ENCODE measurements at places on chromosomes 6 and 20.
A peak's percentile ranks its signal among the peaks of the same experiment; 100 is the strongest.

DNA sequence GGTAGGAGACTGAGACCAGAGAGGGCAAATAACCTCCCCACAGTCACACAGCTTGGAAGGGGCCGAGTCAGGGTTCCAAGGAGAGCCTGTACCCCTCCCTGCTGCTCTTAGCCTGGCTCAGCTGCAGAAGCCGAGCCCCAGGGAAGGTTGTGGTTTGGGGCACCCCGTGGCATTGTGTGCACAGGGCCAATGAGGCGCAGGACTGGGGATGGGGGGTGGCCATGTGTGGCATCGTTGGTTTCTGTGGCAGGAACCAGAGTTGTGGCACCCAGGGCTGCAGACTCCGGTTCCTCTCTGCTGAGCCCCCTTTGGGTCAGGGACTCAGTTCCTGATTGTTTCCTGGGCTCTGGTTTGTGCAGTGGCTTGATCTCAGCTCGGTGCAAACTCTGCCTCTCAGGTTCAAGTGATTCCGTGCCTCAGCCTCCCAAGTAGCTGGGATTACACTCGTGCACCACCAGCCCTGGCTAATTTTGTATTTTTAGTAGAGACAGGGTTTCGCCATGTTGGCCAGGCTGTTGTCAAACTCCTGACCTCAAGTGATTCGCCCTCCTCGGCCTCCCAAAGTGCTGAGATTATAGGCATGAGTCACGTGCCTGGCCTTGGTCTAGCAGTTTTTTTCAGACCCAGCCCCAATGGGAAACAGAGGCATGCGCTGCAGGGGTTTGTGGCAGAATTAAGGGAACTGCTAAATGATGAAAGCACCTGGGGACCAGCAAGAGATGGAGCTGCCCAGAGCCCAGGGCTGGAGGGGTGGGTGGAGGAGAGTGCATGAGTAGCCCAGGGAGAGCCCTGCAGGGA, 221.0 kb upstream of the SULF2 start:
- DNase-seq = no peak

DNA sequence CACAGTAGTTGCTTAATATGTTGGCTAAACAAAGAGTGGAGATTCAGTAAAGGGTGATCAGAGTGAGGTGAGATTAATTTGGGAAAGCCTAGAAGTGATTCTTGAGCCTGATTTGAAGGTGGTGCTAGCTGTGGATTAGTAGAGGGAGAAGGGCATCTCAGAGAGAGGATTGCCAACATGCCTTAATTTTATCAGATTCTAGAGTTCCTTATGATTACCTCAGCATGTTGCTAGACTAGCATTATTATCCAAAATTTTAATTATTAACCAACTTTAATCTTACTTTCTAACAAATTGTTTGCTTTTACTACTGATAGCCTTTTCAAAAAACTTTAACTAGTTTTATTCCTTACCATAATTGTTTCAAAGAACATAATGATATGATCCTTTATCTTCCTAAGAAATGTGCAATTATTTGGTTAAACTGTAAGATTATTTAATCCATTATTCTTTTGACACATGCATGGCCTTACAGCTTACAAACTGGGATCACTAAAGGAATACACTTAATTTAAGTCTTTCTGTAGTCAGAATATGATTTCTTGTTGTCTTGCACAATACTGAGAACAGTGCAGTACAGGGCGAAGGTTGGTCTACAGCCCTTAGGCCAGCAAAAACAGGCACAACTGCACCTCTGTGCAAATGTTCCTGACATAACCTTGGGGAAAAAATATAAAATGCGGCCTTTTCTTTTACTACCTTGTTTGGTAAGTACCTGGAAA, 88.9 kb downstream of the SLC16A10 start:
- no peak for DNase-seq

GRCh38 chr6:19535351-19535750, 301.8 kb upstream of the ID4 start:
- no peak for DNase-seq

DNA sequence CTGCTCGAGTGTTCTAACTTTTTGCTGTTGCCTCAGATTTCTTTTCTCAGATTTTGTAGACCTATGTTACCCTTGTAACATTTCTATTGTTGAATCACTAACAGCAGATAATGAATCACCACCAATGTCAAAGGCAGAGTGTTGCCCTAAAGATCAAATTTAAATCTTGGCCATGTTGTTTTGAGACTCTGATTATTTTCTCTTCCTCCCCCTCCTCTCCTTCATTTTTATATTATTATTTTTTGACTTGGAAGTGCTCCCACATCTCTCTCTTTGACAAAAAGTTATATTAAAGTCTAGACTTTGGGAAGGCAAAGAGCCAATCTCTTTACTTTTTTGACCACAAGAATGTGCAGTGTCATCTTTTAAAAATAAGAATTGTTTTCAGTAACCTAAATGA, 422.7 kb downstream of the NKAIN2 start:
- DNase-seq = no peak

DNA sequence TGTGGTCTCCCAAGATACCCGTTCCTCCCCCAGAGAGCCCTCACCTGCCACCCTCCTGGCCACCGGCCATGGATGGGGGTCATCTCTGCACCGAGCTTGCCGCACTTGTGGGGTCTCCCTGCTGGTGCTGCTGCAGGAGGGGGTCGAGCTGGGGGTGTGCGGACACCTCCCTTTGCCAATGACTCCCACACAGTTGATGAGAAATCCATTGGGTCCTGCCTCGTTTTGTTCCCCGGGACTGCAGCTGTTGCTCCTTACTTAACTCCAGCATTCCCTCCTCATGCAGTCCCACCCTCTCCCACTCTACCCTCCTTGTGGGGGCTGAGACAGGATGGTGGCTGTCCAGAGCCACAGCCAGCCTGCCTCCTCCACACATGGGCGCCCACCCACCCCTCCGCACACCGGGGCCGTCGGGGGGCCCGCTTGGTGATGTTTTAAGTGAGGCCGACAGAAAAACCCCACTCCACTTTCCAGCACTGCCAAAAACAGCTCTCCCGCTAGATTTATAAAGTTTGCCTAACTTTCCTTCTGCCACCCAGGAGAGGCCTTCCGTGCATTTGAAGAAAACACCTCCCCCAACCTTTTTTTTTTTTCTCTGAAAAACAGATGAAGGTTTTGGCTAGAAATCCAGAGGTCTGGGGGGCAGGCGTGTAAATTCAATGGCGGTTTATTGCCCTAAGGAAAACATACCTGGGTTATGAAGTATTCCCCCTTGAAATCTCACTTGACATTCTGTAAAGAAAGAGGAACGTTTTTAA, 53.5 kb upstream of the APCDD1L start:
- DNase-seq = no peak

- peak; percentile 45 for DNase-seq
Observed at GRCh38 chr6:37483917-37484785, 15.5 kb downstream of the CCDC167 start.

- DNase-seq = no peak
Observed at GRCh38 chr6:162468326-162468725, 259.2 kb downstream of the PRKN start.

DNA sequence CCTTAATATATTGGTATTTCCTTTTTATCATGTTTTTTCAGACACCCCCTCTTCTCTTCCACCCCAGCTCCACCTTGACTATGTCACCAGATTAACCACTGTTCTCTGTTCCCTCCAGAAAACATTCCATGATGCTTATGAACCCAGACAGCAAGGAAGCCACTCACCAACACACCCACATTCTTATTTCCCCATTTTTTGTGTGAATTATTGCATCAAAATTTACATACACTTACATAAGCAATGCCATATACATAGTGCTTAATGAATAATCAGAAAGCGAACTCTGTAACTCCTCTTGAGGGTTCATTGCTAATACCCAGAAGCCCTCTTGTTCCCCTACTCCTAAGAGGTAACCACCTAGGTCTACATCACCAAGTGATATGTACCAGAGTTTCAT, 182.3 kb upstream of the CDYL start:
- DNase-seq = no peak

DNA sequence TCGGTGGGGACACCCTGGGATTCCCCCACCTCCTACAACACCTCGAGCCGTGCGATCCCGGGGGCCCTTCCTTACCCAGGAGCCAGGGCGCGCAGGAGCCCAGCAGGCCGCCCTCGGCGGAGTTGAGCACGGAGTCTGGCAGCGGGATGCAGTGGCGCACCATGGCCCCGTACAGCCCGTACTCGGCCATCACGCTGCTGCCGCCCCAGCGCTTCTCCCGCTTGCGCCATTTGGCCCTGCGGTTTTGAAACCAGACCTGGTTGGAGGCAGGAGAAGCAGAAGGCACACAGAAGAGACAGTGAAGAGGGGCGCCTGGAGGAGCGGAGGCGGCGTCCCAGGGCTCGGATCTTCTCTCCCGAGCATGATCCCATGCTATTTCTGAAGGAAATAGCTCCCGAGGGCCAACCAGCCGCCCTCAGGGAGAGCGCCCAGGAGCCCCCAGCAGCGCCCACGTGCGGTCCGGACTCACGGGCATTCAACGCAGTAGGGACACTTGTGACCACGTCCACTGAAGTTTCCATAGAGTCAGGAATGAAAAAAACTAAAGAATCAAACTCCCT, 4.3 kb downstream of the VSX1 start:
- DNase-seq = no peak

DNA sequence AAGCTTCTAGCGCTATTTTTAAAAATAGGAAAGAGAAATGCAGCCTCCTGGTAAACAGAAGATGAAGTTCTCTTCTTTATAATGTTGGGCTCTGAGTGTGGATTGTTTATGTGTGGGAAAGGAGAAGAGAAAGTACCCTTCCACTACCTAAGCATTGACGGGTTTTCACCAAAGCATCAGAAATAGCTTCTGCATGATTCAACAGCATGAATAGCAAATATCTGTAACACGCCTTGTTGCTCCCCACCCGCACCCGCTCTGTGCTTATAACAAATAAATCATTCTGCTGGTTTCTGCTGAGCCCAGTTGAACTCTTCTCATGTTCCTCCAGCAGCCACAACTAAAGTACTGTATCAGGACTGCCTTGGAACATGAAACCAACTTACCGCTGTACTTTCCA, 20.7 kb downstream of the TXLNB start:
- no peak for DNase-seq

- DNase-seq = no peak
Observed at GRCh38 chr6:28864326-28864923, 59.4 kb downstream of the TRIM27 start.

DNA sequence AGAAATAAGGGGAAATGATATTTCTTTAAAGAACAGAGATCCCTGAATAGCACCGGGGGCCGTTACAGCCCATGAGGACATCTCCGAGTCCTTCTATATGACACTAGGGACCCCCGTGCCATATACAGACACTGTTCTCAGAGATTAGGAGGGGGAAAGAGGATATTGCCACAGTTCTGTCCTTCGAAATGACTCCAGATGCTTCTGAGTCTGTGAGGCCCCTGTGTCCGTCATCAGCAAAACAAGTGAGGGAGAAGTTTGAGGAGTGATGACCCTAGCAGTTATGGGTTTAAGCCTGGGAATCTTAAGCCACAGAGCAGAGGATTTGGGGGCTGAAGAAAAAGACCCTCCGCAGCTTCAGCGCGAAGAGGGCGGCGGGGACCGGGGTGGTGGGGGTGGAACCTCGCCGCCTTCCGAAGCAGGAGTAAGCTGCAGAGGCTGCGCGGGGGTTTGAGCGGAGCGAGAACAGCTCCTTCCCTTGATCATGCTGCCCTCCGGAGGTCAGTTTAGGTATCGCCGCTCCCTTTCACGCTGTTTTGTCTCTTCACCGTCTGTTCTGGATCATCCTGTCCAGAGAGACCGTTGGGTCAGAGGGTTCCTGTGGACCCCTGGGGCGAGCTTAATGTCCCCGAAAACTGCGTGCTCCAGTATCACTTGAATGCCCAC, 23.6 kb downstream of the VPS52 start:
- DNase-seq = peak; percentile 75

DNA sequence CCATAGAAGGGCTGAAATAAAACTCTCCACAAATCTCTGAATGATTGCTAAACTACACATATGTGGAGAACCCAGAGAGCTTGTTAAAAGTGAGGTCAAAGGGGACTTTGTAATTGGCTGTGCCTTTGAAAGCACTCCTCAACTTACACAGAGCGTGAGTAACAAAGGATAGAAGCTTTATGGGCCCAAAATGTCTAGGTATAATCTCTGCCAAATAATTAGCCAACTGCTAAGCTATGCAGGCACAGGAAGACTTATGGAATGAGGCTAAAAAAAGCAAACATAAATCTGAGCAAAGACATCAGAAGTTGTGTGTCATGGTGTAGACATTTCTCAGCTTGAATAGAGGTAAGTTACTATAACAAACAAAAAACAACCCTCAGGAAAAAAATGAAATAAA, 23.3 kb upstream of the UST start:
- DNase-seq = no peak

DNA sequence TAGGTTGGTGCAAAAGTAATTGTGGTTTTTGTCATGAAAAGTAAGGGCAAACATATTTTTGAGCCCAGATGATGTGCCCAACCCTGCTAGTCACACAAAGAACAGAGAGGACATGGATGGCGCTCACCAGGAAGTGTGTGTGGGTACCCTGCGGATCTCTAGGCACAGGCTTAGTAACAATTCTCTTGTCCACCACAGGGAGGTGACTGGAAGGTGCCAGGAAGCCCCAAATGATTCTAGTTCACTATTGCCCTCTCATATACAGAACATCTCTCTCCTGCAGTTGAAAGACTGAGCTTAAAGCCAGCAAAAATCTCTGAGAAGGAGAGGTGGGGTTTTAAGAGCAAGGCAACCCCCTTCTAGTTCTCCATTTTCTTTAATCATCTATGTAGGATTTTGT, 272.1 kb upstream of the TAB2 start:
- DNase-seq = no peak

DNA sequence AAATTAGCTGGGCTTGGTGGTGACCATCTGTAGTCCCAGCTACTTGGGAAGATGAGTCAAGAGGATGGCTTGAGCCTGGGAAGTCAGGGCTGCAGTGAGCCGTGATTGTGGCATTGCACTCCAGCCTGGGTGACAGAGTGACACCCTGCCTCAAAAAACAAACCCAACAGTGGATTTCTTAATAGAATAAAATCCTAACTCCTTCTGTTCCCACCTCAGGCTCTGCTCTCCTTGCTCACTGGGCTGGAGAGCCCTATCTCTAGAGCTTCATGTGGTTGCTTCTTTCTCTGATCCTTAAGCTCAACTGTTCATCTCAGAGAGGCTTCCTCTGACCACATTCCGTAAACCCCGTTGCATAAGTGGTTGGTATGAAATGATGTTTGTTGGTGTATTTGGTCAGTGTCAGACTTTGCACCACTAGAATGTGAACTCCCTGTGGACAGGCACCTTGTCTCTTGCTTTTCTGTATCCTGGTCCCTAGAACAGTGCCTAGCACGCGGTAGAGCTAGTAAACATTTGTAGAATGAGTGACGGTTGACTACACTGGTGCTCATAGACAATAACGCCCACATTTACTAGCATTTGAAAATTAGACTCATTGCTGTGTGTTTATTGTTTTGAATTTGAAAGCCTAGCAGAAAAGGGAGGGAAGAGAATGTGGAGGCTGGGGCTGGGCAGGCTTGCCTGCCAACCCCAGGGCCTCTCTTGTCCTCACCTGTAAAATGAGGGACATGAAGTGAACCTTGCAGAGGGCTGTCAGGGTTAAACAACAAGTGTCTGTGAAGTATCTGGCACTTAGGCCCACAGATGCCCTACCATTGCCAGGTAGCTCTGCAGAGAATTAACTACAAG, 4.2 kb downstream of the MAPRE1 start:
- no peak for DNase-seq

All from stimulated activated CD8-positive, alpha-beta memory T cell treated with anti-CD3 and anti-CD28 coated beads, Interleukin-7, amount 100 ng/mL, for 48 hours (primary cell).